ENCODE measurements at places on chromosomes 12 and 14.

GRCh38 chr12:88546853-88547252 lies 33.4 kb downstream of the KITLG start:
- no peak for DNase-seq

DNA sequence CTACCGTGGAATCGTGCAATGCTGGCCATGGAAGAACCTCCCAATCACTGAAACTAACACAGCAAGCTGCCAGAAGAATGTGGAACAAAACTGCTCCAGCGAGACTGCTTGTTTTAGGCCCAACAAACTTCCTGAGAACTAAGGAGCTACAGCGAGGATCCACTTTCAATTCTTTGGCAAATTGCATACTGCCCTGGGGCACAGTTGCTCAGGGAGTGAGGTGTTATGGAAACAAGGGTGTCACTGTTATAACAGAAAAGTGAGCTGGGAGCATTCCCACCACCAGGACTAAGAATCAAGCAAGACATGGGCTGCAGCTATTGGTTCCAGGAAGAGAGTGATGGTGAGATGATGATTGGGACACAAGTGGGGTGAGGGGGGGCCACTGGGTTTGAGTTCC lies 1606.1 kb upstream of the FLRT2 start:
- DNase-seq: no peak

GRCh38 chr14:24857277-24857676 lies 192.7 kb downstream of the STXBP6 start:
- no peak for DNase-seq

GRCh38 chr12:104384141-104384880 lies 72.4 kb upstream of the CHST11 start:
- no peak for DNase-seq

- no peak for DNase-seq
Measured at GRCh38 chr12:10027721-10028120, 2.8 kb upstream of the CLEC9A start.

- no peak for DNase-seq
Measured at GRCh38 chr12:26473291-26473690, 277.9 kb downstream of the SSPN start.

DNA sequence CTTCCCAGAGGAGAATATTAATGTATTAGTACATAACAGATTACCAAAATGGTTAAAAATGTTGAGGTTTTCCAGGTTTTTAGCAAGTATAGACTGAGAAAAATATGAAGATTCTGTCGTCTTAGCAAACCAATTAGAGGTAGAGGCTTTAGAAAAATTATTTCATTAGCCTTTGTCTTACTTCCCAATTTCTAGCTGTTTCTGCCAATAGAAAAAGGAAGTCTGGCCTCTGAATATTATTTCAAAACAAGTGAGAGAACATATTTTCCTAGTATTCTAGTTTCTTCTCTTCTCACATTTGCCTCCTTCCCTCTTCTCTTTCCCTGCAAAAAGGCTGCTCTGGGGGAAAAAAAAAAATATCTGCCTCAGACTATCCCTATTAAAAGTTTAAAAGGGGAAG lies 16.4 kb downstream of the IPO8 start:
- no peak for DNase-seq

- no peak for DNase-seq
Measured at GRCh38 chr12:106035421-106035820, 103.3 kb downstream of the NUAK1 start.

DNA sequence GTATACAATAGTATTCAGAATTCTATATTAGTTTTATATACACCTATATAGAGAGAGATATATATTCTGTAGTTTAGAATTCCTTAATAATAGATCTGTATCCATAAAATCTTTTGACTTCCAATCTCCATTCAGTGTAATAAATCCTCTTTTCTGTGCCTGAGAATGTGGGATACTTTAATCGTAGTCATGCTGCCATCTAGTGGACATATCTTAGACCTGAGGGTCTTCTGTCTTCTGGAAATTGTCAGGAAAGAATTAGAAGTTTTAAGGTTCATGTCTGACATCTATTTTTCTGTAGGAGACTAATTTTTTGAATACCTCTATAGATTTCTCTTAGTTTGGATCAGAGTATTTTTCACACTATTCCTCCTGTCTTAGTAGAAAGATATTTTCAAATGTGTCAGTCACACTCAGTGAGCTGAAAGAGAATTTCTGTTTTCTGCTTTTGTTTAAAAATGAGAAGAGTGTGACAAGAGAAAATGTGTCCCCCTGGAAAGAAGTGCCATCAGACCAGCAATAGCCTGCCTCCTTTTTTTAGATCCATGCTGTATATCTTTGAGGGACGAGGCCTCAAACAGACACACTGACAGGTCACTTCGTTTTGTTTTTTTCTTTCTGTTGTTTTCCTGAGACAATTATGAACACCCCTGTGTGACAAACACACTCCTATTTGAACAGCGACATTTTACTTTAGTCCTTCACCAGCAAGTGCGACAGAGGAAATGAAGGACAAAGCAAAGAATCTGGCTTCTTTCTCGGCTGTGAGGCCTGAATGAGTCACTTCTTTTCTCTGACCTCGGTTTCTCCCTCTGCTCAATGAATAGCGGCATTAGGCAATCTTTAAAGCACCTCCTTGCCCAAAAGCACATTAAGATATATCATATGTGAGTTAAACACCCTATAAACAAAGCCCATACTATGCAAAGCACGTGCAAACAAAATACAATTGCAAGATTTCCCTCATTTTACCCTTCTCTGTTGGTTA lies 96.3 kb downstream of the GALC start:
- peak; percentile 63 for DNase-seq

GRCh38 chr14:91453744-91454143 lies 36.1 kb upstream of the CCDC88C start:
- no peak for DNase-seq

DNA sequence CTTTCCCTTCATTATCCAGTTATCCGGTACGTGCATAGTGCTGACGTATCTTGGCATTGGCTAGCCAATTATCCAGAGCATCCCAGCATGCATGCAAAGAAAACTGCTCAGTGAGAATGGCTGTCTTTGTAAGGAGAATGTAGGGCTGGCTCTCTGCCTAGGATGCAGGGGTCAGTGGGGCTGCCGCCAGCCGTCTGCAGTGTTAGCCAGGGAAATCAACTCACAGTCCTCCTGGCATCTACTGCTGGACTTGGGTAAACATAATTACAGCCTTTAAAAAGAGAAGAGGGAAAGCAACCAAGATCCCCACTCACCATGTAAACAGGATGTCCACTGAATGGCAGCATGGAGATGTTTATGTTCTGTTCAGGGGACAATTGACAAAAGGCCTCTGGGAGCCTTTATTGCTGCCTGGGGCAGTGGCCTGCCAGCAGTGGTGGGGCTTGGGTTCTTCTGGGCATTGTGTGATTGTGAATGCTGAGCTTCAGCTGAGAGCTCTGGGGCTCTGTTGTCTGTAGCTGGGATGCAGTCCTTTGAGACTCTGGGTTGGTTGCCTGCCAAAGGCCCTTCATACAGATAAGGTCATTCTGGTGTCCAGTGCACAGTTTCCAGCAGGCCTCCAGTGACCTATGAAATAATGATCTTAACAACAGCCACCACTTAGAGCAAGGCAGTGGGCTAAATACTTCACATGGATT lies 121.8 kb downstream of the TBC1D30 start:
- DNase-seq: no peak

DNA sequence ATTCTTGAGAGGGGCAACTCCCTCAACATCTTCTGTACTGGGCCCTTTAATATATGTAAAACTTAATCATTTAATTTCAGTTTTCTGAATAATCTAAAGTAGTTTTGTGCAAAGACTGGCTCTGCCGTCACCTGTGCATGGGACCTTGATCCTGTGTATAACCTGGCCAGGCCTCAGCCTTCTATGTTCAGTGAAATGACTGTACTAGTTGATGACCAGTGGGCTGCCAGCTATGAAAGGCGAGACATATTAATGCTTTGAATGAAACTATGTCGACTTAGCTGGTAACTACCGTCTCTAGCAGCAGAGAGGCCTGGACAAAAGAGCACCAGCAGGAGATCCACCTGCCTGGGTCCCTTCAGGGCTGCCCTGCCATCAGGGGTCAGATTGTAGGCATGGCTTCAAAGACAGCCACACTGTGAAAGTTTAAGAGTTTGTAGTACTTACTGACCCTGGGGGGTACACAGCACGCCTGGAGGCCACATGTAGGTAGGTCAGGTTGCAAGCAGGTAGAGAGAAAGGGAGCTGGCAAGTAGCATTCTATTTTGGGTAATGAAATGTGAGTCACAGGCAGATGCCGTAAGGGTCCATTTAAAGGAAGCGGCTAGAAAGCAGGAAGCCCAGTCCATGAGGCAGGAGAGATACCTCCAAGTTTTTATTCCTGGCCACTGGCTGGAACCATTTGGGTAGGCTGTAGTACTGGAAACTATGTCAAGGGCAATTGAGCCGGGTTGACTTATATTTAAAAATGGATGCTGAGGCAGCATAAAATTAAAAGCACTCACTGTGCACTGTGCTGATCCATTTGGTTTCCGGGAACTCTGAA lies 77.2 kb downstream of the BHLHE41 start:
- DNase-seq: no peak

DNA sequence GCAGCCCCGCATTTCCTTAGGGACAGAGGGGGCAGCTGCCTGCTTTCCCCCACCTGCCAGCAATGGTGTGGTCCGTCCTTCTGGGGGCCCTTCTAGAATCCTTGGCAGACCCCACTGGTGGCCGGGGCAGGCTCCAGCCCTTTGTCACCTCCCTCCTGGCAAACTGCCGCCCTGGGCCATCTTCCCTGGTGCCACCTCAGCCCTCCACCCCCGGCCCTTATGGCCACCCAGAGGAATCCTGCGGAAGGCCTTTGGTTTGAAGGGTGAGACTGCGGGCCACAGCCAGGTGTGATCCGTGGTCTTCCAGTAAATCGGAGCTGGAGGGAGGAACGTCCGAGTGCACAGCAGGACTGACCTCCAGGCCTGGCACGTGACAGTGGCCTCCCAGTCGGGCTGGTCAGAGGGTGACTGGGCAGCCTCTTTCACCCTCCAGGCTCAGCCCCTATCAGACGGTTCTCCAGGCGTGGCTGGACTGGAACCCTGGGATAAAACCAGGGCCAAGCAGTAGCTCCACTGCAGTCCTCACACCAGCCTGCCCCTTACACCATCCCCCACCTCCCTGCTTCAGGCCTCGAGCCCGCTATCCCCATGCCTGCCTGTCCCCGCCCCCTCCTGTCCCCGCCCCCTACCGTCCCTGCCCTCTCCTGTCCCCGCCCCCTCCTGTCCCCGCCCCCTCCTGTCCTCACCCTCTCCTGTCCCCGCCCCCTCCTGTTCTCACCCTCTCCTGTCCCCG lies 12.4 kb downstream of the FBRSL1 start:
- no peak for DNase-seq

- DNase-seq: no peak
Measured at GRCh38 chr12:34339922-34340321, 317.6 kb downstream of the ALG10 start.

GRCh38 chr12:51886021-51886710 lies 1.7 kb upstream of the ANKRD33 start:
- DNase-seq: peak; percentile 90

GRCh38 chr12:80769553-80770140 lies 52.9 kb downstream of the MYF5 start:
- no peak for DNase-seq

- no peak for DNase-seq
Measured at GRCh38 chr14:34449819-34450541, 12.1 kb downstream of the SPTSSA start.

DNA sequence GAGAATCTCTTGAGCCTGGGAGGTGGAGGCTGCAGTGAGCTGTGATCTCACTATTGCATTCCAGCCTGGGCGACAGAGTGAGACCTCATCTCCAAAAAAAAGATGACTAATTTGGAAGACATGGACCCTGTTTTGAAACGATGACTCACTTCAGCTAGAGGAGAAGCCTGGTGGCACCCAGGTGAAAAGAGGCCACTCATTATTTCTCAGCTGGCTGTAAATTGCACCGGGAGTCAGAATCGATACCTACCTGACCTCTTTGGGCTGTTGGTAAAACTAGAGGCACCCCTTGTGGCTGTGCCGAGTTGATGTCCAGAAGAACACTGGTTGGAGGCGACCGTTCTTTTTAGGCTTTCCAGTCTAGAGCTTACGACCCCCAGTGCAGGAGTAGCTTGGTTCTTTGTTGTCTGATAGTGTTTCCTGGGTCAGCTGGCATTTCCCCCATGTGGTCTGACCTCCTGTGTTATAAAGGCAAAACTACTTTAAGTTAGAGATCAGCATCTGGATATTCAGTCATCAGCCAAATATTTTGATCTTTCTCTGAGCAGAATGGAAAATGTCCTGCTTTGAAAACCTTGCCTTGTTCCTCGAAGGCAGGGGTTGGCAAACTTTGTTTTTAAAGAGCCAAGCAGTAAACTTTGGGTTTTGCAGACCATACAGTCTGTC lies 93.2 kb downstream of the CHST11 start:
- no peak for DNase-seq

DNA sequence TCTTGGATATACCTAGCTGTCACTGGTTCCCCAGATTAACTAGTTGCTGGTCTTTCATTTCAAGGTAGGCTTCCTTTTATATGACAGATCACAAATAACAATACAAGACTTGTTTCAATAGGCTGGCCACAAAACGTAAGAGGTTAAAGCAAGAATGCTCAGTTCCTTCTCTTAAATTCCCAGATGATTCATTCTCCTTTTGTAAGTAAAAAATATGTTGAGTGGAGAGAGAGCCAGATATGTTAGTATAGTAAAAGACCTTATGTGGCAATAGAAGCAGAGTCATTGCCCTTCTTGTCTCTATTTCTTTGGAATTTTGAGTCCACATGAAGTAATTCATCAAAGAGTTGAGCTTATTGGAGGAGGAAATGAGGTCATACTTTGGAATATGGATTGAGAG lies 939.0 kb upstream of the ATXN7L3B start:
- DNase-seq: no peak

- DNase-seq: no peak
Measured at GRCh38 chr12:89833337-89834252, 125.0 kb upstream of the ATP2B1 start.

DNA sequence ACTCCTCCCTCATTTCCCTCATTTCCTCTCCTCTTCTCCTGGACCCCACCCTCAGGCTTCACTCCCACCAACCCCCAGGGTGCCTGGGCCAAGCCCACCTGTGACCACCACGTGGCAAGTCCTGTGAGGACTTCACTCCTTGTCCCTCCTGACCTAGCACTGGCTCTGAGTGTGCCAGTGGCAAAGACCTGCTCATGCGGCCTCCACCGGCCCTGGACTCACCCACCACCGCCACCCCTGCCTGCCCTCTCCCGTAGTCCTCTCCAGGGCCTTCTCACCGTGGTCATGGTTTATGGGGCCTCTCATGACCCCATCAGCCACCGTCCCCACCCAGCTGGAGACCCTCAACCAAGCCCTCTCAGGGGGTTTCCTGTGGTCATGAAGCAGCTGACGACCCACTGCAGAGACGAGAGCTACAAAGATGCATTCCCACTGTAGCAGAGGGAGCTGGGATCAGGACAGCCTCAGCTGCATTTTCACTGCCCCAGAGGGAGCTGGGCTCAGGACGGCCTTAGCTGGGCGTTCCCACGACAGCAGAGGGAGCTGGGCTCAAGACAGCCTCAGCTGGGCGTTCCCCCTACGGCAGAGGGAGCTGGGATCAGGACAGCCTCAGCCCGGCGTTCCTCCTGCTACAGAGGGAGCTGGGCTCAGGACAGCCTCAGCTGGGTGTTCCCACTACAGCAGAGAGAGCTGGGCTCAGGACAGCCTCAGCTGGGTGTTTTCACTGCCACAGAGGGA lies 3.2 kb upstream of the C14orf180 start:
- no peak for DNase-seq

- no peak for DNase-seq
Measured at GRCh38 chr14:77200406-77200985, 18.9 kb downstream of the TMEM63C start.
